ENCODE measurements at places on chromosomes 12 and 14.

DNA sequence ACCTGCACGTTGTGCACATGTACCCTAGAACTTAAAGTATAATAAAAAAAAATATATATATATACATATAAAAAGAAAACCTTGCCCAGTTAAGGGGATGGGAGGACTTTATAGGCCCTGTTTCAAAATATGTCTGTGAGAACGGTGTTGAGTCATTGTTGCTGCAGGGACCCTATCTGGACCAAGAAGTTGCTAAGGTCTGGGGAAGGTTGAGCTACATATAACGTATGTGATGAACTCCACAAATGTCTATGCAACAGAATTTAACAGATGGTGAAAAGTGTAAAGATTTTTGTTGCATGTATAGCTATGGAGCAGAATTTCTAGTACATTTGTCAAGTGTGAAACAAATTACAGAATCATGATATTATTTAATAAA, 59.7 kb downstream of the TBC1D30 start:
- no peak for DNase-seq

DNA sequence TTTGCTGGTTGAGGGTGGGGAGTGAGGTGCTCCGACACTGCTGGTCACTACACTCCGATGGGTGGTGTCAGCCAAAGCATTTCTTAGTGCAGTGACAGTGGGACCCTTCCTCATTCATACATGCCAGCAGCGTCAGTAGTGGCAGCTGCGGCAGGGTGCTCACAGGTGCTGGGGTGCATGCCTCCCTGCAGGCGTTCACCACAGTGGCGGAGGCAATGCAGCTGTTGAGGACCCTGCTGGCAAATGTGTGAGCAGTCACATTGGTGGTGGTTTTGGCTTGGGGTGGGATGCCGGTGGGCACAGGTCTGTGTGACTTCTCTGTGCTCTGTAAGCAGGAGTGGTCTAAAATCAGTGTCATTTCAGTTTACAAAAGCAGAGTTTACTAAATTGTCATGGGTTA, 464.6 kb downstream of the FUT8 start:
- DNase-seq, result no peak

- no peak for DNase-seq
Measured at GRCh38 chr14:65373671-65374039, 38.9 kb upstream of the FUT8 start.

- no peak for DNase-seq
Measured at GRCh38 chr12:84507956-84508850, 404.4 kb downstream of the SLC6A15 start.

DNA sequence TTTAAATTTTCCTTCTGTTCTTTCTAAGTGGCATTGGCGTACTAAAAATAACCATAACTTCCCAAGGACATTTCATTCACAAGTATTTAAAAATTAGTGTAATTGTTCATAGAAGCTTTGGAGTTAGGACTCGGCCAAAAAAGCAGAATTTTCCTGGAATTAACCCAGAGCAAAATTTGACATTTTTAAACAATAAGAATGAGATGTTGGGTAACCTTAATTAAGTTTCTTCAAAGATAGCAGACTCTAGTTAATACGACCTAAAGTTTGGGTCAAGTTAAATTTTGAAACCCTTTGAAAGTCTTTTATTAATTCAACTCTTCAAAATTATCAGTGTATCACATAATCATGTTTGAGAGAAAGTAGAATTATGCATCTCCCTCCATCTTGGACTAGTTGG, 118.3 kb downstream of the AKAP6 start:
- DNase-seq, result no peak

GRCh38 chr14:52153939-52154338, 85.1 kb upstream of the NID2 start:
- no peak for DNase-seq

DNA sequence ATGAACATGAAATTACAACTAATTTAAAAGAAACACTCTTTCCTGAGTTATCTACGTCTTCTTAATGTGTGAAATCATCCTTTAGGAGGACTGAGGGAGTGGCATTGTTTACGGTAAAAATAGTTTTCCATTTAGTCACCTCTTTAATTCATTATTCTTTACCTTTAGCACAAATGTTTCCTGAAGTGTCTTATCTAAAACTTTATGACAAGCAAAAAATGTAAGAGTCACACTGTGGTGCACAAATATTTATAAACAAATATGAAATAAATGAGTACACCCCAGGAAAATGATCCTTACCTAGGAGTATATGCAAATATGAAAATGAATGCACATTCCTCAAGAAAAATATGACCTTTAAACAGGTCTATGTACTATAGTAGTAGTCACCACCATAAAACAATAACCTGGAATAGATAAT, 104.6 kb downstream of the PTPRR start:
- DNase-seq, result no peak

DNA sequence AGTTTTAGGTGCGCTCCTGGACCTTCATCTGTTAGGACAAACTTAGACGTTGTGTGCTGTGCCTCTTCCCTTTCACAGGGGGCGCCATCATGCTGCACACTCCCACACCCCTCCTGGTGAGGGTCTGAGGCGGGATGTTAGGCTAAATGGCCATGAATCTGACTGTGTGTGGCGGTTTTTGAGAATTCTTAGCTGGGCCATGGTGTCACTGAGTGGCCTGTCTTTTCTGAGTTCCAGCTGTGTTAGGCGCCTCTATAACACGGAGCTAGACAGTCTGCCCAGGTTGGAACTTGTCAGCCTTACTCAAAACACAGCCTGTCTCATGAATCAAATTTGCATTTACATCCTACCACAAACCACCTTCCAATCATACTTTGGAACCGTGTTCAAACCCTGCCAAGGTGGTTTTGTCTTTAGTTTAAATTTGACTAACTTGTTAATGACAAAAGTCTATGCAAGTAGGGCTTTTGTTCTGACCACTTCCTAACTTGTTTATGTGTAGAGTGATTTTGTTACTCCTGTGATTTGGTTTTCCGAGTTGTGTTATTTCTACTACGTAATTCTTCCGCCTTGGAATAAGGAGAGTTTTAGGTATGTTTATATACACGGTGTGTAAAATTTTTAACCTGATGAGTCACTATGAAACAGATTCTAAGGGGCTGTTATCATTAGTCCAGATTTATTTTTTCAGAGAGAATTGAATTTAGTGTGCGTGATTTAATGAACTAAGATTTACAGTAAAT, 19.6 kb downstream of the ACVR1B start:
- DNase-seq, result no peak

- DNase-seq, result no peak
Measured at GRCh38 chr14:86973177-86973576, 1019.8 kb downstream of the GALC start.

GRCh38 chr12:32115404-32116104, 8.9 kb downstream of the BICD1 start:
- no peak for DNase-seq

GRCh38 chr12:132633901-132634300, 15.3 kb downstream of the P2RX2 start:
- no peak for DNase-seq

GRCh38 chr12:118436002-118436730, 59.8 kb downstream of the SUDS3 start:
- DNase-seq, result no peak

DNA sequence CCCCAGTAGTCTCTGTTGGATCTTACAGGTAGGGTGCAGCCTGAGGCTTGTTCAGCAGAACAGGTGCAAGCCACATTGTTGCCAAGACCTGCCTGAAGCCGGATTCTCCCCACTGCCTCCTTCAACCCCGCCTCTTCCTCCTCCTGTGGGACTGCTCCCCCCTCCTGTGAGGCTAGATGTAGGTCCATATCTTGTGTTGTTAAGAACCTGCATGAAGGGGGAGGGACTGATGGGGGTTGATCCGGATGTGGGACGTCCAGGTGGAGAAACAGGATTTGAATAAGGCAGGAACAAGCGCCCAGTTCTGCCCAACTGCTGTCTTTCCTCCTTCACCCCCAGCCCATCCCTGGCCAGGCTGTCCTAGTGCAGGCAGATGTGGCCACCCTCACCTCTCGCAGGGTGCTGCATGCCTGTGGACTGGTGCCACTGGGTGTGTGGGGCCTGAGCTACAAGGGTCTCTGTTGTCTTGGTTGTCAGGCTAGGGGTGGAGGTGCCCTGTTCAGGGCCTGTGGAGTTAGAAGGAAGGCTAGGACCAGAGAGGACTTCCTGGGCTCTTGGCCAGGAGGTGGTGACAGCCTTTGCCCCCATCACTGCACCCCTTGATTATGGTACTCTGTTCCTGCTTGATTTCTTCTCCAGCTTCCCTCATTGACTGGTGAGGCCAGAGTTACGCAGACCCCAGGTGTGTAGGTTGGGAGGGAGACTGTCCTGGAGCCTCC, 1.4 kb downstream of the NR4A1 start:
- no peak for DNase-seq

DNA sequence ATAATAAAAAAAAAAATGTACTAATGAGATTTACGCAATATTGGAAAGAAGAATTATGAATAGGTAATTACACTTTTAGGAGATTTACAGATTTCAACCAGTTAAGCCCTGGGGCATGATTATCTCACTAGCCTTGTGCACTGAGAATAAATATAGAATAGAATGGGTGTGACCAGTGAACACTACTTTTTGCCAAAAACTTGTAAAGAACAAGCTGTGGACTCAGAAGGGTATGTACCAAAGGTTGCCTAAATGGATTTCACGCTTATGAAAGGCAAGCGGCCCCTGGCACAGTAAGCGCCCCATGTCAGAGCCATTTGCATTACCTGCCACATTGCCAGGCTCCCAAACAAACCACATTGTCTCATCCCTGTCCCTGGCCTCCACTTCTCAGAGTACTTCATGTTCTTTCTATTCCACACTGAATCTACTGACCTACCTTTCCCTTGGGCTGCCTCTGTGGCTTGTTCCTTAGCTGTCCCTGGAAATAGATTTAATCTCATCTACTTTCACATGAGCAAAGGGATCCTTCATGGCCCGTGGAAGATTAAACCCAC, 170.6 kb upstream of the DIO2 start:
- DNase-seq, result no peak

GRCh38 chr12:92543840-92544239, 158.9 kb upstream of the PLEKHG7 start:
- no peak for DNase-seq

GRCh38 chr14:21257394-21257909, 11.8 kb downstream of the HNRNPC start:
- no peak for DNase-seq

DNA sequence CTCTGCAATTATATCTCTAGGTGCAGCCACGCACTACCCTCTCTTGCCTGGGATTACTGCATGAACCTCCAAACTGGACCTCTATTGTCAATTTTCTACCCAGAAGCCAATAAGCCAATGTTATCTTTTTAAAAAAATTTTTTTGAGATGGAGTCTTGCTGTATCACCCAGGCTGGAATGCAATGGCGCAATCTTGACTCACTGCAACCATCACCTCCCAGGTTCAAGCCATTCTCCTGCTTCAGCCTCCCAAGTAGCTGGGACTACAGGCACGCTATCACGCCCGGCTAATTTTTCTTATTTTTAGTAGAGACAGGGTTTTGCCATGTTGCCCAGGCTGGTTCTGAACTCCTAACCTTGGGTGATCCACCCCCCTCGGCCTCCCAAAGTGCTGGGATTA, 11.2 kb upstream of the PXN start:
- no peak for DNase-seq

- no peak for DNase-seq
Measured at GRCh38 chr14:67941456-67942018, 122.0 kb downstream of the RAD51B start.

DNA sequence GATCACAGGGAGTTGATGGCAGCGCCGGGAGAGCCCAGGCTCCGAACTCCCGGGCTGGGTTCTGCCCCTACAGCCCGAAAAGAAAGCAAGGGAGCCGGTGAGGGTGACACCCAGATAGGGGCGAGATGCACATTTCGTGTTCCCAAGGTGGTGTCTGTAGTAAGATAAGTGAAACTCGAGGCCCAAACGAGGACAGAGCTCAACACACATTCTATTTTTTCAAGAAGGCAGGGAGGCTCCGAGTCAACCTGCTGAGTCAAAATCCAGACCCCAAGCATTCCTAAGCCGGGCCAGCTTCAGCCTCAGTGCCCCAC, 24.2 kb upstream of the YY1 start:
- DNase-seq, result no peak

DNA sequence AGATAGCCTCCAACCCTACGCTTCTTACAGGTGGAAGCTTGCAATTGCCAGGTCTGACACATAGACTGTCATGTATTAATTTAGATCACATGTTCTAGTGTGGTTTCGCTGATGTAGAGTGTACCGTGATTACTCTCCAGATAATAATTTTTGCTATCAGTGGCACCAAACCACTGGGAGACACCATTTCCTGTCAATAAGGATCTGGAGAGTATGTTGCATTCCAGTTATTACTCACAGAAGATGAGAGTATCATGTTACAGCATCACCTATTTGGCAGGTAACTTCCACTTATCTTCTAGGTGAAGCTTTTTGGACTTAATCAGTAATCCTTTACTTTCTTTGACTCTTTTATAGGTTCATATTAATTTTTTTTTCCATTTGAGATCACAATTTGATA, 147.2 kb downstream of the HELB start:
- DNase-seq, result no peak

GRCh38 chr12:62731055-62731820, 203.7 kb downstream of the PPM1H start:
- DNase-seq, result no peak

DNA sequence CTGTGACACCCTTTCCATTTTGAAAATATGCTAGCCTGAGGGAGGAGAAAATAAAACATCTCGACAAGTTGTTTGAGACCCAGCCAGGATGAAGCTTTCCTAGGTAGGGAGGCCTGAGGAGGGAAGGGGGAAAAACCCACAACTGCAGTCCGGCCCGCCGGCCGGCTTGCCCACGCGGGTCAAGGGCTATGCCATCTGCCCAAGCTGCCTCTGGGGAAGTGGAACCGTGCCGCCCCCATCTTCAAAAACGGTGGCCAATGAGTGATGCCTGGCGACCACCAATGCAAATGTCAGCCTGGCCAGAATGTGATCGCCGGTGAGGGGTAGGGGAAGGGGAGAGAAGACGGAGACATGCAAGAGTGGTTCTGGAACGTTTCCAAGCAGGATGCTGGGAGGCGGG, 263.5 kb upstream of the ALG10B start:
- no peak for DNase-seq

DNA sequence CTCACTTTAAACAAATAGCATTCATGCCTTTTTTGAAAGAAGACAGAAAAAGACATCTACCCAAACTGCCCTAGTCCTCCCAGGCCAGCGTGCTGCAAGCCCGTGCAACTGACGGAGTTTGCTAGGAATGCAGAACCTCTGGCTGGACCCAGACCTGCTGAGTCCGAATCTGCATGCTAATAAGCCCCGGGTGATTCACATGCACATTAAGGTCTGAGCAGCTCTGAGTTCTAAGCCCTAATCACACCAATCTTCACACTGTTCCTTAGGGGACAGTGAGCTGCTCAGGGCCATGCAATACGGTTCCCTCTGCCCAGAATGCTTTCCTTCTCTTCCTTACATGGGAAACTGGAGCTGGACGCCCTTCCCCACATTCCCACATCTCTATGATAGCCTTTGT, 25.2 kb downstream of the HAL start:
- no peak for DNase-seq
